ENCODE measurements at places on chromosomes 6 and 20.

DNA sequence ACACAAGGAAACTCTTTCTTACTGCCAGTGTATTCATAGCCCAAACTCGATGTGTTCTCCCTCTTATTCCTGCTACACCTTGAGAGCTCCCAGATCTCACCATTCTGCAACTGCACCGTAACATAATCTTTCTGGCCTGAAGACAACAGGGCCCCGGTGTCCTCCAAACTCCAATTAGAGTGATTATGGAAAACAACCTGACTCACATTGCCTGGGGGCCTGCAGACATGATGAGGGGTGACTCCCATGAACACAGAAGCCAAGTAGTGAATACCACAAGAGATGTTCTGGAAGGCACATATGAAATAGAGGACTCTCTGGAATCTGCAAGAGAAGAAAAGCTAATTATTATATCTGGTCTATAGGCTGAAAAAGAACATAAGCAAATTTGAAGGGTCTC, 19.7 kb downstream of the SLC22A16 start:
- DNase-seq = no peak

DNA sequence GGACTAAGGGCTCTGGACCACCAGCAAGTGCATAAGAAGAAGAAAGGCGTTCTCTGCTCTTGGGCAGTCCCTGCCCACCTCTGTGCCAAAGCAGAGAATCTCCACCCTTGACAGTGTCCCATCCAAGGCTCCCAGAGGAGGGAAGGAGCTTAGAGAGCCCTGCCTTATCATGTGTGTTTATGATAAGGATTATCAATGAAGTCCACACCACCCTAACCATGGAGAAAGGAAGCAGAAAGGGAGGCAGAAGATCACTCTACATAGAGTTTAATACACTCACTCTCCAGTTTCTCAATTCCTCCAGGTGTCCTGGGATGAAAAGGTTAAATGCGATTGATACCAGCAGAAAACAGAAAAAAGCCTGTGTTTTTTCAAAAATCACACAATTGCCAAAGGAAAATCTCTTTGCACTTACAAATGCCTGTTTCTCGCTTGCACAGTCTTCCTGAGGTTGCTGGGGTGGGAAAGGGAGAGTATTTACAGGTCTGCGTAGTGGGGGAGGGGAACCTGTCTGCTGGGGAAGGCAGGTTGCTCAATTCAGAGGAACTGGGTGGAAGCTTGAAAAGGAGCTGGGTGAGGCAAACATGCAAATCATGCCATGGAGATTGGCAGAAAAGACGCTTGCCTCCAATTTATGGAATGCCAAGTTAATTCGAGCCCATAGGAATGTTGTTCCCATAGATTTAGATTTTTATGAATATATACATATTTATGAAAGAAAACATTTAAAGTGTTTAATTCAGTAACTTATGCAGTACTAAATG, 104.0 kb downstream of the EYA2 start:
- no peak for DNase-seq

DNA sequence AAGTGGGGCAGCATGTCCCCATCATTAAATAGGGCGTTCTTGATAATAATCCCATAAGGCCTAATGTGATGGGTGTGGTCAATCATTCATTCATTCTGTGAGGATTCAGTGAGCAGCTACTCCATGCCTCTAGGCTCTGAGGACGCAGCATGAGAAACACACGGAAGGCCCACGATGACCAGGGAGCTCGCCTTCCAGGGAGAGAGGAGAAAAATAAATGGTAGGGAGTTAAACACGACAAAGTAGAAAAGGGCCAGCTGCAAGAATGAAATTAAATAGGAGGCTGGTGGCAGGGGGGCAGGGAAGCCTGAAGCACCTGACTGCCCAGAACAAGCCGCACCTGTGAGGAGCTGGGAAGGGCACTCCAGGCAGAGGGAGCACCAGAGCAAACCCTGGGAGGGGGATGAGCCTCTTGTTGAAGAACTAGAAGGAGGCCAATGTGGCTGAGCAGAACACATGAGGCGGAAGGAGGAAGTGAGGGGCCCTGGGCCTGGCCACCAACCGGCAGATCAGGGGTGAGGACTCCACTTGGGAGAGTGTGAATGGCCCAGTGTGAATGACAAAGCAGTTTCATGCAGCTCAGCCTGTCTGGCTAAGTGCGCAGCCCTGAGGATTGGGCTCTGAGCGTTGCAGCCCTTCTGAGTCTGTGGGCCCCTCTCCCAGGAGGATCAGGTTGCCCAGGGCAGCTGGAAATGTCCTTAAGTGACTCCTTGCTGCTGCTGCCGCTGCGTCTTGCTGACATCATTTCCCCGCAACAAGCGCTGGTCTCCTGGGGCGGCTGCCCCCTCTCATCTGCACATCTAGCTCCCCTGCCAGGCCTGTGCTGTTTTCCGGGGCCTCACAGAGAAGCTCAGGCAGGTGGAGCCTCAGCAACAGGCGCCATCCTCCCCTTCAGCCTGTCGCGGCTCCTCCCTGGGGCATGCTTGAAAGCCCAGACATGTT, 99.9 kb downstream of the CDH26 start:
- no peak for DNase-seq

DNA sequence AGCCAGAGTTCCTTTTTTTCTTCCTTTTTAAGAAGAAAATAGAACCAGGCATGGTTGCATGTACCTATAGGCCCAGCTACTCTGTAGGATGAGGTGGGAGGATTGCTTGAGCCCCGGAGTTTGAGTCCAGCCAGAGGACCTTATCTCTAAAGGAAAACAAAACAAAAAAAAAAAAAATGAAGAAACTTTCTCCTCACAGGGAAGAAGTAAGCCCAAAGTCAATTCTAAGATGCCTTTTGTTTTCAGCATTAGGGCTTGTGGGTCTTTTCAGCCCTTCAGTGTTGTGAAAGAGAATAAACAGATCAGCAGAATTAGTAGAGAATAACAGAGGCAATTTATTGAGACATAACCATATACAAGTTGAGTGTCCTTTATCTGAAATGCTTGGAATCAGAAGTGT, 26.8 kb downstream of the ZNF451 start:
- DNase-seq = no peak

GRCh38 chr6:78670802-78671201, 196.5 kb upstream of the IRAK1BP1 start:
- DNase-seq = no peak

Measured in HCT116 (cell line).